Ascending aorta (tissue), 2 donors: ENCODE measurements at places on chromosomes 3 and 15. TPM values are rescaled to one million over a fixed set of nuclear protein-coding genes. Genes with fewer than 3 reads are reported as not detected.
A peak's percentile ranks its signal among the peaks of the same experiment; 100 is the strongest.

The NLGN1 gene
- total RNA-seq, result 5.2 TPM

The TUSC7 gene
- total RNA-seq, result not detected

The PIF1 gene
- not detected for total RNA-seq

DNA sequence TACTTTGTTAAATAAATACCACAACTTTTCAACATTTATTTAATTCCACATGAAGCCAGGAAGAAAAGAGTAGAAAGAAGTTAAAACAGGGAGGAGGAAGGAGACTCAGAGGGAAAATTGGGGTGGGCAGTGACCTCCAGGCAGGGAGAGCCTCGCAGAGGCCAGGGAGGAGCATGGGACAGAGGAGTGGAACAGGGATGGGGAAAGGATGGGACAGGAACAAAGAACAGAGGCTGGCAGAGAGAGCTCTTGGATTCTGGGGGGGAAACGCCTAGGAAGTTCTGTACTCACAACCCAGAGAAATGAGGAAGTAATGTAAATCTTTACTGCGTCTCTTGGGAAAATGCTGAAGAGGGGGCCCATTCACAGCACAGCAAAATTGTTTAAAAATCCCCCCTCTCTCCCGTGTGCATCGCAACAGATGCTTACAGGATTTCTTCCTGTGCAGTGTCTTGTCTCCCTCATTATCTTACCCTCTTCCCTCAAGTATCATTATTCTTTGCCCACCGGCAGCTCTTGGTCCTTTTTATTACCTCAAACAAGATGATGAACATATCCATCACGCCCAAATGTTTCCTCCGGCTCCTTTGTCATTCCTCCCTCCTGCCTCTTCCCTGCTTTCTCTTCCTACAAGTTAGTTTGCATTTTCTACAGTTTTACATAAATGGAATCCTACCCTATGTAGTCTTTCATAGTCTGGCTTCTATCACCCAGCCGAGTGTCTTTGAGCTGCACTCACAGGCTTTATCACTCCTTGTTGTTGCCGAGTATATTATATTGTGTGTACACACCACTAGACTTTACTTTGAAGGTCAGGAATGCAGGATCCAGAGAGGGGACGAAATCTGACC, 65.5 kb downstream of the ARHGAP31 start:
- no peak for DNase-seq

DNA sequence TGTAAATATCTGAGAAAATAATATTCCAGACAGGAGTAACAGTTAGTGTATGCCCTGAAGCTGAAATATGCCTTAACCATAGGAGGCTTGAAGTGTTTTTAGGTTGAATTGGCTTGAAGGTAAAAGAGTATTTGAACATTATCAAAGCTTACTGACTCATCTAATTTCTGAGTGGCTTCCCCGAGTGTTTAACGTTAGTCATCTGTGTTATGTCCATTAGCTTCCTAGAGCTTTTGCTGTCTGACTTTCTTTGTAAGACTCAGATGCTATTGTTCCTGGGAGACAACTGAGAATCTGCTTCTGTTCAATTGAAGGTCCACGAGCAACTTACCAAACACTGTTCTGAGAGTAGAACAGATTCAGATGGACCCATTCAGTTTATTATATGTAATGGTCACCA, 656.8 kb upstream of the NECTIN3 start:
- DNase-seq, result no peak

- DNase-seq, result no peak
These were observed 105.5 kb downstream of the STRIT1 start for GRCh38 chr3:155188031-155188430.

- DNase-seq, result peak; percentile 65
These were observed 41.5 kb upstream of the MFGE8 start for GRCh38 chr15:88954431-88955277.

- no peak for DNase-seq
These were observed 213.8 kb downstream of the ATP8B4 start for GRCh38 chr15:49905221-49905620.

DNA sequence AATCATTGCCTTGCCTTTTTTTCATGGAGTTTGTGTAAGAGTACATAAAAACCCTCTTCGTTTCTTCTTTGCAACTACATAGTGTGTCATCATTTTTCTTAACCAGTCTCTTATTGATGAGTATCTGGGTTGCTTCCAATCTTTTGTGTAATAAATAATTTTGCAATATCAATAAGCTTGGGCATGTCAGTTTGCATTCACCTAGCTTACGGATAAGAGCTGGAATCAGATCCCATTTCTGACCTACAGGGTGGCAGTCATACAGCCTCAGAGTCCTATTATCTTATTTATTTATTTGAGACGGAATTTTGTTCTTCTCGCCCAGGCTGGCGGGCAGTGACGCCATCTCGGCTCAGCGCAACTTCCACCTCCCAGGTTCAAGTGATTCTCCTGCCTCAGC, 18.3 kb downstream of the ANP32A start:
- DNase-seq, result no peak

DNA sequence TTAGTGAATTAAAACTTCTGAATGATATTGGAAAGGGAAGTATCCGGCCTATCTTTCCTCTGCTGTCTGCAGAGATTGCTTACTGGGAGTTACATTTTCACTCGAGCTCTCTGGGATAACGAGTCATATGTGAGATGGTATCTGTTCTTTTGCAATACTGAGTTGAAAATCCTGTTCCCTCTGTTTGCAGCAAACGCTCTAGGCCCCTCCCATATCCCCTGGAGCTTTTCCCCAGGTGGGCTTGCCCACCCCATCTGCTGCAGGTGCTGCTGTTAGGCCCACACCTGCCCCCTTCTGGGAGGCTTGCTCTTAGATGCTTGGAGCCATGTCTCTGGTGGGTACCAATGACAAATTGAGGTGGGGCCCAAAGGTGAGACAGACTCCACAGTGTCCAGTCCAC, 42.7 kb upstream of the MTMR10 start:
- no peak for DNase-seq

GRCh38 chr15:51736751-51737521, 519 bp downstream of the LYSMD2 start:
- DNase-seq, result no peak

DNA sequence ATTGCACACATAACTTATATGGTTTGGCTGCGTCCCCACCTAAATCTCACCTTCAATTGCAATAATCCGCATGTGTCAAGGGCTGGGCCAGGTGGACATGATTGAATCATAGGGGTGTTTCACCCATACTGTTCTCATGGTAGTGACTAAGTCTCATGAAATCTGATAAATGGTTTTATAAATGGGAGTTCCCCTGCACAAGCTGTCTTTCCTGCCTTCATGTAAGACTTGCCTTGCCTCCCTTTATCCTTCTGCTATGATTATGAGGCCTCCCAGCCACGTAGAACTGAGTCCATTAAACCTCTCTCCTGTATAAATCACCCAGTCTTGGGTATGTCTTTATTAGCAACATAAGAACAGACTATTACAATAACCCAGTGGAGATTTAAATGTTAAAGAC, 653.9 kb downstream of the ROBO1 start:
- DNase-seq, result no peak
